ENCODE measurements at places on chromosomes 3 and 15. TPM values are rescaled to one million over a fixed set of nuclear protein-coding genes. Genes with fewer than 3 reads are reported as not detected.

DNA sequence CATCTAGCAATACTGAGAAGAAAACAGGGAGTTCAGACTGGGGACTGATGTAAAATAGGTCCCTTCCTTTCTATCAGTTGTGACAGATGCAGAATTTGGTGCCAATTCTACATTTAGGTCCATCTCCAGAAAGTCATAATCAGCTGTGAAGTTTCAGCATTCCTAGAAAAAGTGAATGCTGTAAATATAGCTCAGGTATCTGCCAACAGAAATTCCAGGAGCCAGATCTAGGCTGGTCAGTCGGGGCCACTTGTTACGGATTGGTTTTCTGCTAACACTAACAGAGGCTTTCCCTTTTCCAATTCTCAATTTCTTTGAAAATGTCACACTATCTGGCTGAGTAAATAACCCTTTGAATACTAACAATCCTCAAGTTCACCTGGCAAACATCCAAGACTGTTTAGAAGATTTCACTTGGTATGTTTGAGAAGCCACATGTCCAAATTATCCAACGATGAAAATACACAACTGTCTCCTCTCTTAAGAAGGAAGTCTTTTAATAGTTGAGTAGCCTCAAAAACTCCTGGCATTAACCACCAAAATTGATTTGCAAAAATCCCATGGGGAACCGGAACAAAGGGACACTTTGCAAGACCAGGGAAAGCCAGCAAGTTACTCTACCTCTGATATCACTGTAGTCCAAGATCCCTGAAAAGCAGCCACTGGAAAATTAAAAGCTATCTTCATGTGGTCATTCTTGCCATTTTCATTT lies 222.3 kb downstream of the ZMAT3 start:
- no peak for DNase-seq

DNA sequence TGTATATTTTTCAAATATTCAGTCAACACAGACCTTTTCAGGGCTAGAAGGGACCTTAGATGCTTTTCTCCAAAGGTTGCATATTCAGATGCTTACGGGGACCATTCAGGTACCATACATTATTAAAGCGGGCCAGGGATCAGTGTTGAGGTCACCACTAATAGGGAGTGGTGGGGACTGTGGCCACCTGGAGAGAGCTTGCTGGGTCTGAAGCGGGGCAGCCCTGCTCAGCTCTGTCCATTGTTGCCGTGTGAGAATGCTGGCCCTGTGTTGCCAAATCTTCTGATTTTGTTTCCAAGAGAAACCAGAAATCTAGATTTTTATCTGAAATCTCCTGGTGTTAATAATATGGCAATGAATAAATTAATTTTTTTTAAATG lies 23.7 kb downstream of the ABHD2 start:
- DNase-seq: no peak

GRCh38 chr15:88987934-88988671 lies 74.9 kb upstream of the MFGE8 start:
- no peak for DNase-seq

DNA sequence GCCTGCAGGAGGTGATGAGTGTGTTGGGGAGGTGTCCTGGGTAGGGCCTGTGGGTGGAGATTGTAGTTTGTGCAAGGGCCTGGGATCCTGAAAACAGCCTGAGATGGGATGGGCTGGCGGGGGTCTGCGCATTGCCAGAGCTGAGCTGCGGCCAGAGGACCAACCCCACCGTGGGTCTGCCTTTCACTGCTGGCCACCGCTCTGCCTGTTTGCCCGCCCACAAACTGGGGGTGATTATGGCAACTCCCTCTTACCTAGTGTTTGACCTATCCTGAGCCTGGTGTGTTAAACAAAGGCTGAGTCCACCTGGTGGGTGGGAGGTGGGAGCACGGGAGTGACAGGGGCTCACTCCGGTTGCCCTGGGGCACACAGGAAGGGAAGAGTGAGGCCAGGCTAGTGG lies 9.8 kb downstream of the ABTB1 start:
- no peak for DNase-seq

- DNase-seq: no peak
These were observed 32.5 kb downstream of the PLXNA1 start for GRCh38 chr3:127015282-127016042.

- no peak for DNase-seq
These were observed 266.4 kb downstream of the FAM43A start for GRCh38 chr3:194951931-194952582.

- peak; percentile 14 for DNase-seq
These were observed 1.2 kb upstream of the USF3 start for GRCh38 chr3:113697500-113698090.

- no peak for DNase-seq
These were observed 162.8 kb upstream of the TPM1 start for GRCh38 chr15:62879770-62880169.

The KNG1 gene
- total RNA-seq: not detected

Data from urinary bladder (tissue), 4 donors.